Lower lobe of right lung (tissue), 2 donors: ENCODE measurements at places on chromosomes 16 and 17. TPM values are rescaled to one million over a fixed set of nuclear protein-coding genes. Genes with fewer than 3 reads are reported as not detected.

The LRRC37A gene
- total RNA-seq, result 3.3 TPM

The KRT12 gene
- not detected for total RNA-seq

The ARL5C gene
- not detected for total RNA-seq

The KIF19 gene
- total RNA-seq, result 3.6 TPM

The CACNG3 gene
- not detected for total RNA-seq

The SMARCD2 gene
- 80.9 TPM for total RNA-seq

The CDH11 gene
- 94.1 TPM for total RNA-seq

The GPRC5B gene
- 15.4 TPM for total RNA-seq

The PLLP gene
- total RNA-seq, result 77.5 TPM

The SHISA6 gene
- total RNA-seq, result 0.44 TPM

The PMFBP1 gene
- total RNA-seq, result 0.62 TPM

GRCh38 chr16:51405361-51405760 is 254.3 kb upstream of the SALL1 start:
- no peak for DNase-seq

- no peak for DNase-seq
Measured at GRCh38 chr16:10333321-10334032, 52.4 kb upstream of the ATF7IP2 start.

- DNase-seq, result no peak
Measured at GRCh38 chr16:25158401-25158800, 46.9 kb downstream of the LCMT1 start.

DNA sequence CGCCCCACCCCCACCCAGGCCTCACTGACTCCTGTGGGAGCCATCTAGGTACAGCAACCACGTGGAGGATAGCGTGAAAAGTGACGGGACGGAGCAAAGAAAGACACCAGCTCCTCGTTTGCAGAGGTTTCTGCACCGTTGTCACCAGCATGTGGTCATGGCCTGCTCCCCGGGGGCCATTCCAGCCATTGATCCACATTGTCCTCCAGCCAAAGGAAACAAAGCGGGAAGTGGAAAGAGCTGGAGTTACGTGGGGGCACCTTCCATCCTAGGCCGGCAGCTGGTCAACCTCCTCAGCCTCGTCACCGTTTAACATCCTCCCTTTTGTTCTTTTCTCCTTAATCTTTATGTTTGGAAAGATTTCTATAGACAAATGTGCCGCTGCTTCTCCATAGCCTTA is 153.7 kb downstream of the RPTOR start:
- DNase-seq, result no peak

GRCh38 chr16:48378836-48379235 is 6.4 kb downstream of the SIAH1 start:
- no peak for DNase-seq

- DNase-seq, result no peak
Measured at GRCh38 chr17:80599546-80600305, 55.1 kb downstream of the RPTOR start.

GRCh38 chr16:12009462-12009861 is 32.9 kb downstream of the SNX29 start:
- no peak for DNase-seq

DNA sequence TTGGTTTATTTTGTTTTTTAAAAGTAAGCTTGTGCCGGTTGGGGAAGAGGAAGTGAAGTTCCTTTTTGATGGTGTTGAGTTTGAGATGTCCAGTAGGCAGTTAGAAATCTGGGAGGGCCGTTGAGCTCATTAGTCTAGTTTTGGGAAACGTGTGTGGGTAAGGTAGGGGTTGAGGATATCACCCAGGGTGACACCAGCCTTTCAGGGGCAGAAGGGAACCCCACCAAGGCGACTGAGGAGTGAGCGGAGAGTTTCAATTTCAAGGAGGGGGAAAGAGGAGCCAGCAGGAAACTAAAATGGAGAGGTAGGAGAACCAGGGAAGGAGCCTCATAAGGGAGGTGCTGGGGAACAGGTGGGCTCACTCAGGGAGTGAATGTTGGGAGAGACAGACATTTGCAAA is 22.7 kb downstream of the HAPSTR1 start:
- DNase-seq, result no peak

- DNase-seq, result no peak
Measured at GRCh38 chr16:21580807-21581206, 18.6 kb upstream of the METTL9 start.

- DNase-seq, result no peak
Measured at GRCh38 chr17:62119373-62119772, 54.3 kb upstream of the MED13 start.

DNA sequence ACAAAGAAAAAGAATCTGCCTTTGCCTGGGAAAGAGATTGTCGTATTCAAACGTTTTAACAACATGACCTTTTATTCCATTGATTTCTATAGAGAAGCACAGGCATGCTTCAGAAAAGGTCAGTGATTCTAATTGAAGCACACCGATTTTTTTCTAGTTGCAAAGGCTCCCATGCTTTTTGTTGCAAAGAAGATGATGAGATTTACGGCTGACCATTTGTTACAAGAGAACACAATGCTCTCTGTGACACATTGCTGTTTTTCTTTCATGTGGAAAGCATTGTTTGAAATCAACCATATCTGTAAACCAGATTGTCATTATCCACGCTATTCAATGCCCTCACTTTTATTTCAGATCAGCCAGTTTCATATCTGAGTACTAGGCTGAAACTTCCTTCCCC is 99.8 kb downstream of the NLK start:
- no peak for DNase-seq

DNA sequence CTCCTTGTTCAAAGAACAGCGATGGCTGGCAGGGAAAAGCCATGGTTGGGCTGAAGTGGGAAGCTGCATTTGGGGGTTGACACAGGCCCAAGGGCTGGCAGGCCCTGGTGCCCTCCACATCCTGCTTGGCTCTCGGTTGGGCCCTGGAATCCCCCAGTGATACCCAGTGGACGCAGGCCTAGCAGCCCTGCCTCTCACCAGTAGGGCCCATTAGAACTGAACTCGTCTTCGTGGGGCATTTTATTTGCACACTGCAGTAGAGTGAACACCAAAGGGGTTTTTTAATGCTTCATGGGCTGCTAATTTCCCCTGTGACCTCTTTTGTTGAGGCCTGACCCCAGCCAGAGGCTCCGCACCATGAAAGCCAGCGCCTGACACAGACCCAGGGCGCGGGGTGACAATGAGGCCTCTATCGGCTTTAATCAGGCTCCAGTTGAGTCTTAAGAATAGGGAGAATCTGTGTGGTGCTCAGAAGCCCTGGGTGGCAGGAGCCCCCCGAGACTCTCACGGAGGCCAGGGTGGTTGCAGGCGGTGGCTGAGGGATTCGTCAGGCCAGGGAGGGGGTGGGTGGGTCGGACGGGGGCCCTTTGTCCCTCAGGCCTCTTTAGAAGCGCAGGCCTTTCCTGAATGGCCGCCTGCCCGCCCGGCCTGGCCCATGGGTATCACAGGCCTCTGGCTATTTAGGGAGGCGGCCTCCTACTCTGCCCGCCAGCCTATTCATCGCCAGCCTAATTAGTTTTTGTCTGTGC is 199.3 kb downstream of the NTN1 start:
- no peak for DNase-seq

DNA sequence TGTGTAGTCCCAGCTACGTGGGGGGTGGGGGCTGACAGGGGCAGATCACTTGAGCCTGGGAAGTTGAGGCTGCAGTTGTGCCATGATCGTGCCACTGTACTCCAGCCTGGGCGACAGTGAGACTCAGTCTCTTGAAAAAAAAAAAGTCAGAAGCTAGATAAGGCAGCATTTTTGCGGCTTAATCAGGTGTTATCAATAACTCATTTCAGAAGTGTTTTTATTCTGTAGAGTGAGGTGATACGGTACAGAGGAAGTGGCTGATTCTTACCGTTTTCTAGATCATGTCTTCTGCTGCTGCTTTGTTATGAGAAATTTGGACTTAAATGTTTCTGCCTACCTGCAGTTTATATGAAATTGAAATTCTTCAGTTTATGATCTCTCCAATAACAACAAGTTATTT is 18.6 kb downstream of the ZC3H18 start:
- DNase-seq, result no peak

- no peak for DNase-seq
Measured at GRCh38 chr17:64022611-64023063, 2.2 kb upstream of the ICAM2 start.

DNA sequence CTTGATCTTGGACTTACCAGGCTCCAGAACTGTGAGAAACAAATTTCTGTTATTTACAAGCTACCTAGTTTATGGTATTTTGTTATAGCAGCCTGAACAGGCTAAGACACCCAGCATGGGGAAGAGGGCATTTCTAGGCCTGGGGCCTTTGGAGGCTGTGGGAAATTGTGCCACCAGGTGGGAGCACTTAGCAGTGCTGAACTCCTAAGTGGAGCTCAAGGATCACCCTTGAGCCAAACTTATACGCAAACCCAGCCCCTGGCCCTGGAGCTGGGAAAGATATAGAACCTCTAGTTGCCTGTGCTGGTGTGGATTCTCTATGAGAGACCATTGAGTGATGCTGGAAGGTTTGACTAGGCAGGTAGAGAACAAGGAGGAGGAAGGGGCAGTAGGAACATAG is 36.1 kb downstream of the MIS12 start:
- DNase-seq, result no peak

- no peak for DNase-seq
Measured at GRCh38 chr16:79848719-79849118, 248.2 kb upstream of the MAF start.

- DNase-seq, result no peak
Measured at GRCh38 chr16:19872935-19873334, 11.7 kb downstream of the GPRC5B start.

DNA sequence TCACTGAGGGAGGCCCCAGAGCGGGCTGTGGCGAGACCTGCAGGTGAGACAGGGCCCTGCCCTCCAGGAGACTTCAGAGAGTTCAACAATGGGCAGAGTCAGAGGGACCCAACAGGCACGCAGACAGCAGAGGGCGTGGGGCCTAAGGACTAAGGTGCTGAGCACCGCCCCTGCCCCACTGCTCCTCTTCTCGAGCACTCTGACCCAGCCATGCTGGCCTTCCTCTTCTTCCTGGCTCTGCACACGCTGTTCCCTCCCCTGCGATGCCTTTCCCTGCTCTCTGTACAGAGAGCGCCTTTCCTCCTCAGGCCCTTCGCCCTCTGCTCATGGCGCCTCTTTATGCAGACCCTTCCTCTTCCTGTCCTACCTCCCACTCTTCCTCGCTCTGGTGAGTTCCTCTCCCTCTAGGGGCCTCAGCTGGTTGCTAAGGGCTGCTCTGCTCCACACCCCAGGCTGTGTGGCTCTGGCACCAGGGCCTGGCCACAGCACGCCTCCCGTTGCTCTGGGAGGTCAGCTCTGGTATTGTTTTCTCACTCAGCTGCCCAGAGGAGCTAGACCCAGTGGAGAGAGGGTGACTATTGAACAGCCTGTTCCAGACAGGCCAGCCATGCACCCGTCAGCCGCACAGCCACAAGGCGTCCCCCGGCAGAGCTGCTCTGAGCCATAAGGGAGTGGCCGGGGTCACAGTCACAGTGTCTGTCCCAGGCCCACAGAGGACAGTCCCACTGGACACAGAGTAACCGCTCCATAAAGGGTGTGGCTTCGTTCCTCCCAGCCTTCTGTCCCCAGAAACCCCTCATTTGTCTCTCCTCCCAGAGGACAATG is 13.6 kb upstream of the RASD1 start:
- peak; percentile 33 for DNase-seq

- no peak for DNase-seq
Measured at GRCh38 chr17:68641276-68642117, 40.3 kb upstream of the FAM20A start.
